ENCODE measurements at places on chromosomes 2 and 18. TPM values are rescaled to one million over a fixed set of nuclear protein-coding genes. Genes with fewer than 3 reads are reported as not detected.

Gene MROH2A
- 0.12 TPM for total RNA-seq

Gene RSAD2
- total RNA-seq, result 0.15 TPM

Gene RBM43
- 3.3 TPM for total RNA-seq

Gene SGPP2
- total RNA-seq, result 0.56 TPM

Gene CHST10
- 16.3 TPM for total RNA-seq

Gene UXS1
- total RNA-seq, result 51.5 TPM

Gene ACMSD
- total RNA-seq, result not detected

Gene TNP1
- not detected for total RNA-seq

Gene DNAJC5G
- total RNA-seq, result not detected
